ENCODE measurements at places on chromosomes 11 and 22.

- DNase-seq: no peak
Observed at GRCh38 chr11:94725097-94725496, 43.1 kb upstream of the AMOTL1 start.

DNA sequence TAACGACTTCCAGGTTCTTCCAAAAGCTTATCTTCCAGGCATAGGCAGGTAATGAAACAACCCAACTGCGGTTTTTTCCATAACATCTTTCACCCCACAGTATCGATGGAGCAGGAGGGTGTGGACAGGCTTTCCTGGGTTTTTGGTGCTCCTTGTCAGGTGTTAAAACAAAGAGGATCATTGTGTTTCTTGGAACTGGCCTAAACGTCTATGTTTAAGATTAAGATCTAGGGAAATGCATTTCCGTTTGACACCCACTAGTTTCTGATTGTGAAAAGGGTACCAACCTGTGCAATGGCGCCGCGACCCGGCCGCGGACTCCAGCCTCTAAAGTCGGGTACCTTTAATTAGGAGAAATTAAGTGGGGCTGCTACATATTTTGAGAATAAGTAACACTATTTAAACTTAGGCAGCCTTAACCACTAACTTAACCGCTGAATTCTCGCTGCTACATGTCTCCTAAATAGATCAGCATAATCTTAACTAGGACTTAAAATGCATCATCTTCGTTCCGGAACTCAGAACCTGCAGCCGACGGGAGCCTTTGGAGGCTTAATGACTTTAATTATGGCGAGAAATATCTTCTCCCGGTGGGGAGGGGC is 31.5 kb downstream of the C22orf31 start:
- no peak for DNase-seq

GRCh38 chr11:107018902-107019493 is 722 bp upstream of the GUCY1A2 start:
- DNase-seq: no peak

- DNase-seq: no peak
Observed at GRCh38 chr11:68216171-68216938, 3.3 kb upstream of the KMT5B start.

DNA sequence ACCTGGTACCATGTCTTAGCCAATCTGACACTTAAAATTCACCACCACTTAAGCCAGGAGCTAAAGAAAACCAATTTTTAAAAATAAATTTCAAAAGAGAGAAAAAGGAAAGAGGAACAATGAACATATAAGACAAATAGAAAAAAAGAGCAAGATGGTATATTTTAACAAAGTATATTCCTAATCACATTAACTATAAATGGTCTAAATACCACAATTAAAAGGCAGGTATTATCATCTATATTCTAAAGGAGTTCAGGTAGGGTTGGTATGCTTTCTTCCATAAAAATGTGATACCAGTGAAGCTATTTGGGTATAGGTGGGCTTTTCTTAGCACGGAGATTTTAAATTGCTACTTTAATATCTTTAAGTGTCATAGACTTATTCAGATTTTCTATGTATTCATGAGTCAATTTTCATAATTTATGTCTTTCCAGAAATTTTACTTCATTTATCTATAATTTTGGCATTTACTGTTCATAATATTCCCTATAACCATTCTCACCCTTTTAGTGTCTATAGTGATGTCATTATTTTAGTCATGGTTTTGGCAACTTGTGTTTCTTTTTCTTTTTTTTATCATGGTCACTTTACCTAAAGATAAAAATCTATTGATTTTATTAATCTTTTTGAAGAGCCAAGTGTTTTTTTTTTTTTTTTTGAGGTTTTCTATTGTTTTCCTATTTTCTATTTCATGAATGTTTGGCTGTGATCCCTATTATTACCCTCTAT is 56.5 kb upstream of the IGLL5 start:
- no peak for DNase-seq

DNA sequence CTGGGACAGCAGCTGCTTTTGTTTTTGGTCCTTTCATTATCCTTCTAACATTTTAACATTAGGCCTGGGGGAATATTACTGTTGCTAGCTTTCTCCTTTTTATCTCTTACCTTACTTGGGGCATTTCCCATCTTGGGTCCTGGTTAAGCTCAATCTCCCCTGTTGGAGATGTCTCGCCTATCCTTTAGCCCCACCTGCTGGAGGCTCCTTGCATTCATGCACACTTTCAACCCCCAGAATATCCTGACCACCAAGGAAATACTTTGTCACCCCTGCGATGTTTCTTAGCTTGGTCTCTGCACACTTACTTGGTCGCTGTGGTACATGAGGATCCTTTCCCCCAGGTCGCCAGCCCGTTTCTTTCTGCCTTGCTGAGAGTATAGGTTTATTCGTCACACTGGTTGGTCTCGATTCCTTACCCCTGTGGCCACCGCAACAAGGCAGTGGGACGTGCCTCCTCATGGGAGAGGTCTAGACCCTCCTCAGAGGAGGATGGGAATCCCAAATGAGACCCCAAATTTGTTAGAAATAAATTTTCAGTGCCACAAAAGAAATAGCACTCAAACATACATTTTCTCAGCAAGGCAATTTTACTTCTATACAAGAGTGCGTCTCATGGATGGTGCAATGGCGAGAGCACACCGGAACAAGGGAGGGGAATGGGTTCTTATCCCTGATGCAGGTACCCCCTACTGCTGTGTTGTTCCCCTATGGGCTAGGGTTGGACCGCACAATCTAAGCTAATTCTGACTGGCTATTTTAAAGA is 5.4 kb upstream of the TXN2 start:
- DNase-seq: peak; percentile 50
